ENCODE measurements at places on chromosomes 11 and 22.

DNA sequence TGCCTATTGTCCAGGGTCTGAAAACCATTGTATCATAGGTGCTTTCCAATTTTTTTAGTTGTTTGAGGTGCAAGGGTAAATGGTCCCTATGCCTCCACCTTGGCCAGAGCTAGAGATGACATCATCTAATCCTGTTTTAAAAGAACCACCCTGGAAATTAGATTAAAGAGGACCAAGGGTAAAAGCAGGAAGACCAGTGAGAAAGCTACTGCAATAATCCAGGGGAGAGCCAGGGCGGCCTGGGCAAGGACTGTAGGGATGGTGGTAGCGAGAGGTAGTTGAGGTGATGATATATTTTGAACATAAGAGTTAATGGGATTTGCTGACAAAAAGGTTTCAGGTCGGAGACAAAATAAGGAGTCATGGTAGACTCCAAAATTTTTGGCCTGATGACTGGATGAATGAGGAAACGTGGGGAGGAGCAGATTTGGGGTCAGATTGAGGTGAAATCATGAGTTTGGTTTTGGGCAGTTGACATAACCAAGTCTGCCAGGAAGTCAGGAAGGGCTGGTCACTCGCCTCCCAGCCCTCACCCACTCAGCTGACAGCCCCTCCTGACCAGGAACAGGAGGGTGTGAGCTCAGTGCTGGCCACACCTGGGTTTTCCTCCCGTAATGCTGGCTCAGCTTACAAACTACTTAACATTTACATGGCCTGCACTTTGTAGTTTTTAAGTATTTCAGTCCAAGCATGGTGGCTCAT lies 23.0 kb downstream of the SCN4B start:
- no peak for DNase-seq

DNA sequence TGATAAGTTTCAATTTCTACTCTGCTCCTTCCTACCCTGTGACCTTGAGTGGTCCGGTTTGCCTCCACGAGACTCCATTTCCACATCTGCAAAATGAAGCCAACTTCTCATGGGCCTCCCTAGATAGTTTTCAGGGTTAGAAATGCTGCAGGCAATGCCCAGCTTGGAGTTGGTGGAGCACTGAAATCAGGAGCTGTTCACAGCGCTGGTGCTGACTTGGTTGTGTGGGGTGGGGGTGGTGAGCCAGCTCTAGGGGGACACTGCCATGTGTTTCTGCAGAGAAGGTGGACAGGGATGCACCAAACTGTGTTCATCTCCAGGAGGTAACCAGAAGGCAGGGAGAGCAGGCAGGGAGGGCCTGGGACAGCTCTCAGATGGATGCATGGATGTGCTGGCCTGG lies 37.0 kb downstream of the SGSM1 start:
- DNase-seq, result no peak

- no peak for DNase-seq
These were observed 11.2 kb upstream of the UBQLNL start for GRCh38 chr11:5527716-5528115.

DNA sequence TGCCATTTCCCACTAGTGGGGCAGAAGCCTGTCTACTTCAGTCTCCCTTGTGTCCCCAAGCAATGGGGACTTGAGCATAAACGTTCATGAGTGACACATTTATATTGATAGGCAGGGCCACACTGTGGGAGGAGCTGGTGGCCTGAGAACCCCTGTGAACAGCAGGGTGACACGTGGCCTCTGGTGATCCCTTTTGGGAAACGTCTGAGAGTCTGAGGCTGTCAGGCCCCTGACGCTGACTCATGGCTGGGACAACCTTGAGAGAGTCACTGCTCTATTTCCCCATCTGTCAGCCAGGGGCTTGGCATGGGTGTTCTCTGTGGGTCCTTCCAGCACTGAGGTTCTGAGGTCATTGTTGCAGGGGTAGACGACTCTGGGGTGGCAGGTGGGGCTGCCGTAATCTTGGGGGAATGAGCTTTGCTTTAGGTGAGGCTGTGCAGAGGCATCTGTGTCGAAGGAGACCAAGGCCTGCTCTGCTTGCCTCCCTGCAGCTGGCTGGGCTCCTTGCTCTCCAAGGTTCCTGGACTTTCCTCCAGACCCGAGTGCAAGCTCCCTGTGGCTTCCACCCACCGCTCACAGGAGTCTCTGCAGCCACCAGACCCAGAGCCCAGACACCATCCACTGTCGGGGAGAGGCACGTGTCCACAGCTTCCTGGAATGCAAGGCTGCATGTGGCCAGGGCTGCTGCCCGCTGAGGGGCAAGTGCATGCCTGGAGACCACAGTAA lies 54.7 kb downstream of the SMIM38 start:
- no peak for DNase-seq

DNA sequence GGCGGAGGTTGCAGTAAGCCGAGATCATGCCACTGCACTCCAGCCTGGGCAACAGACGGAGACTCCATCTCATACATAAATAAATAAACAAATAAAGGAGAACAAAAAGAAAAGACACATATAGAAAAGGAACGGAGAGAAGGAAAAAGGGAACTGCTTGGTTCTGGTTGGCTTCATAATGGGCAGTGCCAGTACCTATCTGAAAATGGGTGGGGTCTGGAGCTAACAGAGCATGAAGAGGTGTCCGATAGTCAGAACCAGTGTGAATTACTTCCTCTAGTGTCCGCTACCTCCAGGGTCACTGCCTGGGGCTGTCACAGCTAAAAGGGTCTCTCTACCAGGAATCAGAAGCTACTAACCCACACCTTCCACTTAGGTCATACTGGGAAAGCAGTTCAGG lies 27.2 kb upstream of the TTC28 start:
- no peak for DNase-seq

GRCh38 chr11:101866619-101867491 lies 48.0 kb upstream of the CEP126 start:
- DNase-seq, result no peak

- no peak for DNase-seq
These were observed 59.2 kb downstream of the DEUP1 start for GRCh38 chr11:93389737-93390136.

- no peak for DNase-seq
These were observed 35.1 kb upstream of the PRSS23 start for GRCh38 chr11:86765203-86765602.

- DNase-seq, result no peak
These were observed 26.7 kb downstream of the CARS1 start for GRCh38 chr11:3030289-3031070.

DNA sequence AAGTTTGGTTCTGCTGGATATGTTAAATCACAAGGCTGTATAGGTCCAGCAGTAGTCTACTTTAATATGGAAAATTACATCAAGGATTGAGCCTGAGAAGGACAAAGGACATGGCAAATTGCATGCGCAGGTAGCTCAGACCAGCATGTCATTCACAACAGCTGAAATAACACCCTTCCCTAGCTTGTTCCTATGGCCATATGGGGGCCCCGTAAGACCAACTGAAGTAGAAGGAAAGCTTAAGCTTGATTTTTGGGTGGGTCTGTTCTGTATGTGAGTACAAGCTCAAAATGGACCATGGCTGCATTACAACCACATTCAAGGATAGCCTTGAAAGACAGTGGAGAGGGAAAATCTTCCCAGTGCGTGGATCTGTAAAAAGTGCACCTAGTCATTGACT lies 20.6 kb upstream of the PDE3B start:
- no peak for DNase-seq

DNA sequence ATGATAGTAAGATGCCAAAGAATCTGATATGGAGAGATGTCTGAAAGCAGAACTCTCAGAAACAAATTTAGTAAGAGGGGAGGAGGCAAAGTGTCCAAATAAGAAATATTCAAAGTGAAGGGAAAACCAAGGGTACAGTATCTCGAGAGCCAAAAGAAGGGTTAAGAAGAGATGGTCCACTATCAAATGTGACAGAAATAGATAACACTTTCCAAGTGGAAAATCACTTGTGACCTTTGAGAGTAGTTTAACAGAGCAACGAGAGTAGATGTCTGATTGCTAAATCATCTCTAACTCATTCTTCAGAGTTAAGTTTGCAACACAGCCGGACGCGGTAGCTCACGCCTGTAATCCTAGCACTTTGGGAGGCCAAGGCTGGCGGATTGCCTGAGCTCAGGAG lies 4.3 kb upstream of the BUD13 start:
- no peak for DNase-seq

- no peak for DNase-seq
These were observed 187.5 kb downstream of the SWAP70 start for GRCh38 chr11:9851366-9851765.

DNA sequence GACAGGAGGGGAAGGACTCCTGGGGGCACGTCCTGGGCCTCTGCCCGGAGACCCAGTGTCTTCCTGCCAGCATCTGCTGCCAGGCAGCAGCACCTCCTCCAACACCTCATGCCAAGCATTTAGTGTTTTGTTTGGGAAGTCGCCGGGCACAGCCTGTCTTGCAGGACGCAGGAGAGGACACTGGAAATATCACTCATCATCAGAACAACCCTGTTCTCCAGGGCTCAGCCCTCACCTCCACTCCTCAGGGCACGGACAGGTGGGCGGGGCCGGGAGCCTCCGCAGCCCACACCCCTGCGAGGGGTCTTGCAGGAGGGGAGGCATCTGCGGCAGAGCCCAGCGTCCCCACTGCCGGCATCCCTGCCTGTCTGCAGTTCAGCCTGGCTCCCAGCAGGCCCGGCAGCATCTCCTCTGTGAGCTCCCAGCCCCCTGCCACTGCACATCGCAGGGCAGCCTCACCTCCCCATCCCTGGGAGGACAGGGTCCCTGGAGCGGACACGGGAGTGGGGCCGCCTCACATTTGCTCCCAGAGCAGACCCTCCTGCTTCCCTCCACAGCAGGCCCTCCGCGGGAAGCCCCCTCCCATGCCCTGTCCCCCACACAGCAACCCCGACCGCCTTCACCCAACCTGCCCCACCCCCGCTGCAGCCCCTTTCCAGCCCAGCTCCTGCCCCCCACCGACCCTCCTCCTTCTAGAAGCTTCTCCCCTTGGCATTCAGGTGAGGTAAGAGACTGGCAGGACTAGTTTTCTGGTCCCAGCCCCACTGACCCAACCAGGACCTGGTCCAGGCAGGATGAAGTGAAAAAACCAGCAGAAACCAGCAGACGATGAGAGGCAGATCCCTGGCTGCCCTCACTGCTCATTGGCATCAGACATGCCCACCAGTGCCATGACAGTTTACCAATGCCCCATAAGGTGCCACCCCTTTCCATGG lies 72.7 kb downstream of the BRD1 start:
- DNase-seq, result no peak

DNA sequence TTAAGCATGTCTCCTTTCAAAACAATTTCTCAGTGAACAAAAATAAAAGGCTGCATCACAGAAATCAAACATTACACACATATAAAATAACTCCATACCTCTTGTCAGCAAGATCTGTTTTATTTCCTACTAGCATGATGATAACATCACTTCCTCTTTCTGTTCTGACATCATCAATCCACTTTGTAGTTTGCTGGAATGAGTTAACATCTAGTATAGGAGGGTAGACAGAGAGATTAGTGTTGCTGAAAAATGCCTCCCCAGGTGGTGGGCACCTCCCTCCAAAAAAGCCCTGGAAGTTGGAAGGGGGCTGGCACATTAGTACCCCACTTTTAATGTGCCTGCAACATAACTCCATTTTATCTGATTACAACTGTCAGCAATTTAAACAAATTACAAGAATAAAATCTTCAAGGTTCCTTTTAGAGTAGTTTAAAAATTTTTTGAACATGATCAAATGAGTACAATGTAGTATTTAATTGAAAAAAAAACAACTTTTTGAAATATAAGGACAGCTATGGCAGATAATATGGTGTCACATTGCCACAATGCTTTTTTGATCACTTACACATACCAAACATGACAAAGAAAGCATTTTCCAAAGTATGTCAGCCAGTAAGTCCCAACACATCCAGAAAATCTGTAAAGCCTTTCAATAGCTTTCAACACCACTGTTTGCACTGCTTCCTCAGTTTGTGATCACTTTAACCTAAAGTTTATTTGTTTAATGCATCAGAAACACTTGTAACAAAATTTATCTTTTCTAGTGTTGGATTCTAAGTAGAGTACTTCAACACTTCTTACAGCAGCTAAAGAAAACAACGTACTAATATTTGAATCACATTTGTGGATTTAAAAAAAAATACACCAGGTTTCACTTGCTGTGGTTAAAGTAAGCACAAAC lies 44.5 kb downstream of the RAB6A start:
- DNase-seq, result no peak

DNA sequence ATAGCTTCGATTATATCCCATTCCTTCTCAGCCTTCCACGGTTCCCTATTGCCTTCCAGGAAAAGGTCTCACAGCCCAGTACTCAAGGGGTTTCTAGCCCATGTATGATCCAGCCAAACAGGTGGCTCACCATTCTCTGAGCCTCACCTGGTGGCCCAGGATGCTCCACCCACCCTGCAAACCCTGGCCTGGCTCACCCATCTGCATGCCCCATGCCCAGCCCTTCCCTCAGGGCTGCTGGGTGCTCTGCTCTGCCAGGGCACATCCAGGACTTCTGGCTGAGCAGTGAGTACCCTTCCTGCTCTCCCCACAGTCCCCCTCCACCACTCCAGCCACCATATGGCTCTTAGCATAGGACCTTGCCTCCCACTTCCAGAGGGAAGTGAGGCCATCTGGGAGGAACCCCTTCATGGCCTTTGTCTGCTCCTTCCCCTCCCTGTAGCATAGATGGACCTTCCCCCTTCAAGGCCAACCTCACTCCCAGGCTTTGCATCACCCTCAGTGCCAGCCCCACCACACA lies 5.8 kb upstream of the RCOR2 start:
- no peak for DNase-seq

- DNase-seq, result no peak
These were observed 18.3 kb upstream of the DDX17 start for GRCh38 chr22:38524429-38524828.

DNA sequence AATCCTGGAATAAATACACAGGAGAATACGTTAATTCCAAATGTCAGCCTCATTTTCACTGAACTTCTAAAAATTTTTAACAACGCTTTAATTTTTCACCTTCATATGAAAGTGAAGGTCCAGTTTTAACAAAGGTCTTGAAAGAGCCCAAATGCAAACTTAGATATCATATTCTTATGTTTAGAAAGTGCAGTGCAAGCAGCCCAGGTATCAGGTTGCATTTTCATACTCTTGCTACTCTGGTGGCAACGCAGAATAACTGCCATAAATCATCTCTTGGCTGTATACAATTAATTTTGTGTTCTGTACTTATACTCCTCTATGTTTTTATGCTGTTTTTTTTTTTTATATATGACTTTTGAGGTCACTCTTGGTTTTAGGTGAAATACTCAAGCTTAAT lies 496.7 kb upstream of the ARHGAP42 start:
- no peak for DNase-seq
